ENCODE measurements at places on chromosomes 3 and 15. TPM values are rescaled to one million over a fixed set of nuclear protein-coding genes. Genes with fewer than 3 reads are reported as not detected.

PLS1 gene
- total RNA-seq = 0.33 TPM

ARNT2 gene
- under 0.01 TPM for total RNA-seq

ARHGAP31 gene
- total RNA-seq = 23.4 TPM

CPLX3 gene
- not detected for total RNA-seq

GHSR gene
- not detected for total RNA-seq
